SK-N-SH (cell line): ENCODE measurements at places on chromosomes 3 and 15. TPM values are rescaled to one million over a fixed set of nuclear protein-coding genes. Genes with fewer than 3 reads are reported as not detected.
A peak's percentile ranks its signal among the peaks of the same experiment; 100 is the strongest.

GRCh38 chr15:32909431-32909830, 191.6 kb downstream of the GREM1 start:
- DNase-seq, result no peak

Gene EFCAB12
- 0.26 and 0.38 TPM in 2 replicates for polyA plus RNA-seq

Gene PRR20G
- not detected in 2 replicates for polyA plus RNA-seq

Gene CILP
- polyA plus RNA-seq, result 0.03 and 0.15 TPM in 2 replicates

GRCh38 chr3:159818399-159818798, 170.2 kb upstream of the IL12A start:
- DNase-seq, result peak; percentile 68

Gene CHST2
- 1.1 and 1.6 TPM in 2 replicates for polyA plus RNA-seq

Gene SKOR1
- 0.18 and 0.26 TPM in 2 replicates for polyA plus RNA-seq
